ENCODE measurements at places on chromosomes 5 and 9.

GRCh38 chr9:109139851-109140250 lies 20.1 kb upstream of the TMEM245 start:
- no peak for DNase-seq

DNA sequence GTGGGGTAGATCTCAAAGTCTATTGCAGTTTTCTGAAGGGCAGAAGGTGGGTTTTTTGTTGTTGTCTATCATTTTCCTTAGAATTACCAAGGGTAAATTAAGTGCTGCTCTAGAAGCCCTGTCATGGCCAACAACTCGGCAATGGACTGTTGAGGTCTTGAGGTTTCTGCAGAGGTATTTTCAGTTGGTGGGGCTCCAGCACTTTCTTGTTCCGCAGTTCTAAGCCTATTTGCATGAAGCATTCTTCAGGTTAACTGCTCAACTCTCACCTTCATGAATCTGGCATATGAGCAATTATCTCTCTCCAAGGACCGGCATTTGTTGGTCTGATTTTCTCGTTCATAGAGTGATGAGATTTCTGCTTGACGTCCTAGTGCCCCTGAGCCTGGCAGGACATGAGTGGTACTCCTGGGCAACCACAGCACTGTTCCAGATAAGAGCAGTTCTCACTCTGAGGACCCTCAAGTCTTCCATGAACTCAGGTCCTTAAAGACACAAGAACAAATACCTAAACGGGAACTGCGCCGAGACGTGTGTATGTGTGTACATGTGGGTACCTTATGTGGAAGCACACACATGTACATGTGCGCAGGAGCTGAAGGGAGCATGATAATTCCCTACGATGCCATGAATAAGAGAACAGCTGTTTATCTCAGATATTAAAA lies 544.5 kb downstream of the CSNK1G3 start:
- DNase-seq, result peak; percentile 39

- DNase-seq, result no peak
Measured at GRCh38 chr9:132040808-132041207, 38.9 kb downstream of the MED27 start.

DNA sequence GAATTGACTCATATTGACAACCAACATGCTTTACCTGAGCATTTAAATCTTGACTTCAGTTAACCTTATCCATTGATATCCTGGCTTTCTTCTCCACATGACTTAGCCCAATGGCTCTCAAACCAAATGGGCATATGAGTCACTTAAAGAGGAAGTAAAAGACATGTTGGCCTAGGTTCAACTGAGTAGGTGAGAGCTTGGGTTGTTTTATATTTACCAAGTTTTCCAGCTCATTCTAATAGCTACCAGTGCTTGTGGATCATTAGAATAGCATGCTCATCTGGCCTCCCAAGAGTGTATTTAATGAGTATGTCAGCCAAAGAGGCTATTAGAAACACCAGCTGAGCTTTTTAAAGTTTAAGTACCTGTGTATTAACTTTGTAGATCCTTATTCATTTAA lies 1049.0 kb downstream of the PTPRD start:
- DNase-seq, result no peak

GRCh38 chr5:74294231-74294705 lies 346.3 kb downstream of the ENC1 start:
- DNase-seq, result peak; percentile 25

DNA sequence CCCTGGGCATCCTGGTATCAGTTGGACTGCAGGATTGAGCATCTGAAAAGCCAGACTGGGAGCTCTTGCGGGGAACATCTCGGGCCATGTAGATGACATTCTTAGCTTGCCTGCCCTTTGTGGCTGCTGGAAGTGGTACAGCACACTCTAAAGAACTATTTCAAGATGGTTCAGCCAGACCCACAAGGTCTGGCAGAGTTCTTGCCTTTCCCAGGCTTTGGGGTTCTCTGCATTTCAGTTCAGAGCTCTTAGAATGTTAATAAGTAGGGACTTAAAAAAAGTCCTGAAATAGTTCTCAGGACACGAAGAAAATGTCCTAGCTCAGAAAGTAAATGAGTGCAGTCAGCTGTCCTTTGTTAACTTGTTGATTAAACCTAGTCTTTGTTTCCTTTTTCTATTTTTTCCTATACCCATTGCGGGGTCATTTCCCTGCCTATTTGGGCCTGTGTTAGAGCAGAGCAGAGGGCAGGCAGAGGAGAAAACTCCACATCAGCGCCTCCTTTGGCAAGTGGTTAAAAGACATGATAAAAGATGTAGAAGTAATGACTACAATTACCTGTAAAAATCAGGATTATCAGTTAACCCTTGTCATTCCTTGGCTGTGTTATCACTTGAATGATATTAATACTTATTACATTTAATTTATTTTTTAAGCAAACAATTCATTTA lies 291.5 kb downstream of the ZSWIM6 start:
- no peak for DNase-seq

DNA sequence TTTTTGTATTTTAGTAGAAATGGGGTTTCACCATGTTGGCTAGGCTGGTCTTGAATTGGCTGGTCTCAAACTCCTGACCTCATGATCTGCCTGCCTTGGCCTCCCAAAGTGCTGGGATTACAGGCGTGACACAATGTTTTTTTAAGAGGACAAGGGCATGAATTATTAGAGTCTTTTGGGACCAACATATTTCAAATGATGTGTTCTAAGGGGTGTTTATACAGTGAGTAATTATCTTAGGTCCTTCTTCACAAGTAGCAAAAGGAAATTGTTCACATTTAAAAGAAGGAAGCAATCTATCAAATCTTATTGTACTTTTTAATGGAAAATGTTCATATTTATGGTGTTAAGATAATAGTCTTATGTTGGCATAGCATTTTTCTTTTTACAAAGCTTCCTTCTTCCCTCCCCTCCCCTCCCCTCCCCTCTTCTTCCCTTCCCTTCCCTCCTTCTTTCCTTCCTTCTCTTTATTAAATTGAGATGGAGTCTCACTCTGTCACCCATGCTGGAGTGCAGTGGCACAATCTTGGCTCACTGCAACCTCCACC lies 6.7 kb downstream of the GNG10 start:
- DNase-seq, result no peak

DNA sequence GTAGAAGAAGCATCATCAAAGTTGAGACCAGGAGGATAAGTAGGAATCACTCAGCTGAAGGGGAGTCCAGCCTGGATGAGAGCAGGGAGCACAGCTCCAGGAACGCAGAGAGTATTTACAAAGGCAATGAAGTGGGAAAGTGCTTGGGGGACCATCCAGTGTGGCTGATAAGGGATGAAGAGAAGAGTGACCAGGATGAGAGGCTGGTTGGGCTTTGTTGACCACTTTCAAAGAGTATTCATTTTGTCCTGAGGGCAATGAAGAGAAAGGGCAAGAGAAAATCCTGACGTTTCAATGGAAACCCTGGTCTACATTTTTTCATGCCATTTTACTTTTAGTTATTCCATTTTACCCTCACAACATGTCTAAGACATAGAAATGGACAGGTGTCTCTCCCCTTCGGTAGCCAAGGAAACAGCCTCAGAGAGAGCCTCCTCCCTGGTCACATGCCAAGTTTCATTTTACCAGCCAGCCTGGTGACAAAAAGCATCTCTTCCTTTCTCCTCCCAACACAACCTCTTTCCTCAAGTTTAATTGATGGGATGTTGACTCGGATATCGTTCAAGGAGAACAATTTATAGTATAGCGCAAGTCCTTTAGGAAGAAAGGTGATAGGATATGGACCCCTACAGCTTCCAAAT lies 492.7 kb upstream of the CLINT1 start:
- no peak for DNase-seq

GRCh38 chr5:137567226-137567625 lies 68.1 kb upstream of the SPOCK1 start:
- DNase-seq, result no peak

DNA sequence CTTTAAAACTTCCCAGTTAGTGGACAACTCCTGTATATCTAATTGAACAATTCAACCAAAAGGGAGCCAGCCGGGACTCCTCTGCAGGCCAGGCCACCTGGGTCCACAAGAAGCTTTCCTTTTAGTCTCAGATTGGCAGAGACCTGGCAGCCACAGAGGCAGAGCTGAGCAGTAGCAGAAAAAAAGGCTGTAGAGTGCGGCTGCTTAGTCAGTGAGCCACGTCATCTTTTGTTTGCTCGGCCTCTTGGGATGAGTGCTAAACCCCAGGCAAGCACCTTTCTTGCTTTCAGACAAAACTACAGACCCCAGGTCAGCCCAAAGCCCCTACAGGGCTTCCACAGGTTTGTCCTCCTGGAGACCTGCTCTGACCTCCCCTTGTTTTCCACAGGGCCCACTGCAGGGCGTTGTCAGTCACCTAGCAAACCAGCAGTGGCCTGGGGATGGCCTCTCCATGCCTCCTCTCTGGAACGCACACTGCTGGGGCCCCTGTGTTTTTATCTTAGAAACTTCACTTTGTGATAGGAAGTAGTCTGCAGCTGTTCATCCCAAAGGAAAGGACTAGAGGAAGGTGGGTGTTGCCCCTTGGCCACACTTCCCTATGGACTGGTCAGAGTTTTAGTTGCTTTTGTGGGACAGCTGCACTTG lies 49.9 kb downstream of the SHB start:
- DNase-seq, result no peak

GRCh38 chr5:16849775-16850174 lies 86.3 kb downstream of the MYO10 start:
- no peak for DNase-seq

- no peak for DNase-seq
Measured at GRCh38 chr9:132556714-132557113, 25.7 kb upstream of the BARHL1 start.

- no peak for DNase-seq
Measured at GRCh38 chr5:131854134-131854533, 57.3 kb upstream of the FNIP1 start.

- DNase-seq, result no peak
Measured at GRCh38 chr5:35227720-35228119, 2.6 kb downstream of the PRLR start.

DNA sequence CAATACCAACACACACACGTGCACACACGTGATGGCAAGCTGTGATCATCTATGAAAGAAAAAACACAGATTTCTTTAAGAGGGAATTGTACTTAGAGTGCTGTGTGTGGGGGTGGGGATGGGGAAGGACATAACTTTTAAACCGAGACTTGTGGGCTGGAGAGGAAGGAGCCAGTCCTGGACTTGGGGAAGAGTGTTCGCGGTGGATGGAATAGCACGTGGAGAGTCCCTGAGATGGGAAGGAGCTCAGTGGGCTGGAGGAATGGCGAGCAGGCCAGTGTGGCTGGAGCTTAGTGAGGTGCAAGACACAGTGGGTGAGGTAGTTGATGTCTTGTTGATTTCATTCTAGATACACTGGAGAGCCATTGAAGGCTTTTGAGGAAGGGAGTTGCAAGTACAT lies 78.5 kb downstream of the RGS3 start:
- DNase-seq, result no peak

GRCh38 chr5:148974642-148975327 lies 88.1 kb downstream of the SH3TC2 start:
- DNase-seq, result no peak

DNA sequence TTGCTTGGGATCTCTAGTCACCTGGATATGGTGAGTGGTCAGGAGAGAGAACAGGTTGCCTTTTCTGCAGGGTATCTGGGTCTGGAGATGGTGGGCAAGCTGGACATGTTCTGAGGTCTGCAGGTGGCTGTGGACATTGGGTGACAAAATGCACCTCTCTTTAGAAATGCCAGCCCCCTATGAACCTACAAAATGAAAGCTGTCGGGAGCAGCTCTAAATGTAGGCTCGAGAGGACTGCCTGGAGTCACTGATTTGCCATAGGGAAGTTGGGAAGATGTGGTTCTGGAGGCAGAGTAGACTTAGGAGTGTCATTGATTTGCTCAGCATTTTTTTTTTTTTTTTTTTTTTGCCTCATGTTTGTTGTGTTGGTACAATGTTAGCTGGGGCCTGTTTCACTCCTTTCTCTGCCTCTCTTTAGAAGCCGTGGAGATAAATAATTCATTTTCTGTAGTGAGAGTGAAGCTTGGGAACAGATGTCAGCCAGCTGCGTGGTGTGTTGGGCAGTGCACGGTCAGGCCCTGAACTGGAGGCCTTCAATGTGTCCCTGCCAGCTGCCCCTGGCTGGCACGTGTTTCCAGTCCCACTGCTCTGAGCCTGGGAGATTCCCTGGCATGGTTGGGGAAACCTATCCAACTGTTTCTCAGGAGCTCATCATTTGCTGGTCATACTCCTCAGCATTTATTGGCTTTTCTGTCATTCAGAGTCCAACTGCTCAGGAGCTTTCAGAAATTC lies 5.4 kb downstream of the RGS3 start:
- no peak for DNase-seq

- no peak for DNase-seq
Measured at GRCh38 chr9:71122421-71122820, 1.0 kb upstream of the TRPM3 start.

DNA sequence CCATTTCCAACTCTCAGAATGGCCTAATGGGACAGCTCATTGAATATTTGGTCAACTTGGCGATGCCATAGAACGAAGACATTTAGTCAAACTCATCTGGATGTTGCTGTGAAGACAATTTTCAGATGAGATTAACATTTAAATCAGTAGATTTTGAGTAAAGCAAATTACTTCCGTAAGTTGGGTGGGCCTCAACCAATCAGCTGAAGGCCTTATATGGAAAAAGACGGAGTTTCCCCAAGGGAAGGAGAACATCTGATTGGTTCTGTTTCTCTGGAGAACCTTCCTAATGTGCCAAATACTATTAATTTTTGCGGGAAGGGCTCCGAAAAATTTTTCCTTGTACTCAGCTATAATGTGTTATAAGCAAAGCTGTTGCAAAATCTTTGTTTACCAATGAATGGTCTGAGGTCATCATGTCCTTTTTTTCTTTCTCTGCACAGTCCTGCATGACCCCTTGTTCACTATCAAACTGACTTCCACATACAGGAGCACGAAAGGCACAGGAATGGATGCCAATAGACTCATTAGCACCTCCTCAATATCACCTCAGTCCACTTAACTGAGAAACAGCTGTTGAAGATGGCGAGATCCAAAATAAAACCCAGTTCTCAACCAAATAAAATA lies 27.8 kb downstream of the CRHBP start:
- no peak for DNase-seq

GRCh38 chr5:34626036-34626435 lies 30.1 kb upstream of the RAI14 start:
- DNase-seq, result no peak

DNA sequence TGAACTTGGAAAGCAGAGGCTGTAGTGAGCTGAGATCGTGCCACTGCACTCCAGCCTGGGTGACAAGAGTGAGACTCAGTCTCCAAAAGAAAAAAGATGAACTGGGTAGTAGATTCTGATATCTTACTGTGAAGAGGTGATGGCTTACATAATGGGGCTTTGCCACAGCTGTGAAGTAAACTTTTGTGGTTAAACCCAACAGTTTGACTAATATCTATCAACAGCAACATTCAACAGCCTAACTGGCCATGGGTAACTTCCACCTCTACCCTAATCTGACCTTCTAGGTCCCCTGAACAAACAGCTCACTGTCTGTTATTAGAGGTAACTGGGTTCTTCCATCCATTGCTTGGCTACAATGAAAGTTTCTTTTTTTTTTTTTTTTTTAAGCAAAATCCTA lies 52.1 kb downstream of the TLE1 start:
- DNase-seq, result no peak
